ENCODE measurements at places on chromosomes 12 and 14.
A peak's percentile ranks its signal among the peaks of the same experiment; 100 is the strongest.

GRCh38 chr12:85676816-85677749 is 159.1 kb downstream of the RASSF9 start:
- no peak for DNase-seq

- no peak for DNase-seq
Measured at GRCh38 chr14:100399052-100399849, 76.1 kb downstream of the SLC25A47 start.

- DNase-seq: no peak
Measured at GRCh38 chr12:130971925-130972585, 18.3 kb downstream of the ADGRD1 start.

DNA sequence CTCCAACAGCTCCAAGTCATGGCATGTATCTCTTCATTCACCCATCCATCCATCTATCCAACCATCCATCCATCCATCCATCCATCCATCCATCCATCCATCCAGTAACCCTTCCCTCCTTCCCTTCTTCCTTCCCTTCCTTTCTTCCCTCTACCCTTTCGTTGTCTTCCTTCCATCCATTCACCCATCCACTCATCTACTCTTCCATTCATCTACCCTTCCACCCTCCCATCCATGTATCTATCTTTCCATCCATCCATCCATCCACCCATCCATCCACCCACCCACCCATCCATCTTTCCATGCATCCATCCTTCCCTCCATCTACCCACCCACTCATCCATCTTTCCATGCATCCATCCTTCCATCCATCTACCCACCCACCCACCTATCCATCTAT is 53.2 kb upstream of the FBXO21 start:
- DNase-seq: no peak

DNA sequence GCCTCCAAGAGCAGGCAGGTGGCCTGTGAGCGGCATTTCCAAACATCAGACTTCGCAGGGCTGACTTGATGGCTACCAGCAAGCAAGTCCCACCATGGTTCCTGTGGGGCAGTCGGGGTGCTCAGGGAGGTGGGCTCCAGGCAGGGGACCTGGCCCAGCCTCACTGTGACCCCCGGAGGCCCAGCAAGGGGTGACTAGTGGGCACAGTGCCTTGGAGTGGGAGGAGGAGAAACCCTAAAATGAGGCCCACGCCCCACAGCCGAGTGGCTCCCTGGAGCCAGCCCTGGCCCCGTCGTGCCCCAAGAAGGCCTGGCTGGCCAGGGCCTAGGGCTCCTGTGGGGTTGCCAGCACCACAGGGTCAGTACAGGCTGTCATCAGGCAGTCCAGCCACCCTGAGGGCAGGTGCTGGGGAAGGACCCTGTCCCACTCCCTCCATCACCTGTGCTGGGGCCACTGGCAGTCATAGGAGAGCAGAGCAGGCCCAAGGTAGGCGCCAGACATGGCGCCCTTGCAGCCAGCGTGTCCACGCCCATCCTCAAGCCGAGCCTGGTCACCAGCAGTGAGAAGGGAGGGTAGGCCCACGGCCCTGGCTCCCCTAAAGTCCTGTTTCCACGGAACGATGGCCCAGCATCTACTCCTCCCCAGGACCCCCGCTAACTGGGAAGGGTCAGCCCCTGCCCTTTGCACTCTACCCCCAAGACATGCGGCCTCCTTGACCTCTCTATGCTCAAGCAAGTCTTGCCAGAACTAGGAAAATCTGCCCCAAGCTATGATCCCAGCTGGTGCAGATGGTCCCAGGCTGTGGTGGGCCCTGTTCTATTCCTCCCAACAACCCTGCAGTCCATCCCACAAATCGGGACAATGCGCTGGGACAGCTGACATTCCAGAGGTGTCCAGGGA is 144.2 kb upstream of the C14orf180 start:
- DNase-seq: no peak

- DNase-seq: no peak
Measured at GRCh38 chr12:108162207-108162606, 33.1 kb downstream of the WSCD2 start.

- DNase-seq: peak; percentile 26
Measured at GRCh38 chr12:53336181-53336681, at the start of gene SP7. Gene SP7 (minus strand): TSS chr12:53336354. CDS start chr12:53335646, 708 bp downstream.

GRCh38 chr12:40561395-40561966 is 130.8 kb upstream of the CNTN1 start:
- DNase-seq: no peak

DNA sequence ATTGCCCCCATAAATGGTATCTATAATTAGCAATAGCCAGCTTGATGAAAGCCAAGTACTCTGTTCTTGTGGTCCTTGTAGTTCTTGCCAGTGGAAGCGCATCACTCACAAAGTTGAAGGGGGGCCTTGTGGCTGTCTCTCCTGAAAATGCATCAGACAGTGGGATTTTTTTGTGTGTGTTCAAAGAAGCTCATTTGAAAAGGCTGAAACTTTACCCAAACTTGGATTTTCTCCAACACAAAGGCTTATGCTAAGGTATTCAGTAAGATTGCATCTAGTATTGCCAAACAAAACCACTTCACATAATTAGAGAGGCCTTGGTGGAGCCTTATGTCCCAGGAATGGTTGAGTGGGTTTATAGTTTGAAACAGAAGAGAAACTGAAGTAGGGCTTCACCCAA is 216.7 kb upstream of the TMTC1 start:
- DNase-seq: no peak

- no peak for DNase-seq
Measured at GRCh38 chr12:3313066-3313465, 177.9 kb upstream of the PRMT8 start.

- no peak for DNase-seq
Measured at GRCh38 chr14:69504775-69505174, 20.2 kb downstream of the PLEKHD1 start.

DNA sequence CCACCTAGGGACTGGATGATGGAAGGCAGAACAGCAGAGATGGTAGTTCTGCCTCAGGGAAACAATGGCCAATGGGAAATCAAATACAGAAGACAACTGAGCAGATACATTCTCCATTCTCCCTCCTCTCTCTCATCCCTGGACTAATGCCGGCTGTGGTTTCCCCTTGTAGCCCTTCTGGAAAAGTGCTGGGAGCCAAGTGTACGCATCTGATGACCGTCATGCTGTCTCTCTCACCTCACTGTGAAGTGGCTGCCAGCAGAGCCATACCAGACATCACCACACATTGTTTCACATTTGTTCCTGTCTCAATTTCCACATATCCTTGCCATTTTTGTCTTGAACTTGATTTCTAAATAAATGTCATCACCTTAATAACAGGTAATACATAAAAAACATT is 3.1 kb downstream of the TAS2R46 start:
- no peak for DNase-seq

DNA sequence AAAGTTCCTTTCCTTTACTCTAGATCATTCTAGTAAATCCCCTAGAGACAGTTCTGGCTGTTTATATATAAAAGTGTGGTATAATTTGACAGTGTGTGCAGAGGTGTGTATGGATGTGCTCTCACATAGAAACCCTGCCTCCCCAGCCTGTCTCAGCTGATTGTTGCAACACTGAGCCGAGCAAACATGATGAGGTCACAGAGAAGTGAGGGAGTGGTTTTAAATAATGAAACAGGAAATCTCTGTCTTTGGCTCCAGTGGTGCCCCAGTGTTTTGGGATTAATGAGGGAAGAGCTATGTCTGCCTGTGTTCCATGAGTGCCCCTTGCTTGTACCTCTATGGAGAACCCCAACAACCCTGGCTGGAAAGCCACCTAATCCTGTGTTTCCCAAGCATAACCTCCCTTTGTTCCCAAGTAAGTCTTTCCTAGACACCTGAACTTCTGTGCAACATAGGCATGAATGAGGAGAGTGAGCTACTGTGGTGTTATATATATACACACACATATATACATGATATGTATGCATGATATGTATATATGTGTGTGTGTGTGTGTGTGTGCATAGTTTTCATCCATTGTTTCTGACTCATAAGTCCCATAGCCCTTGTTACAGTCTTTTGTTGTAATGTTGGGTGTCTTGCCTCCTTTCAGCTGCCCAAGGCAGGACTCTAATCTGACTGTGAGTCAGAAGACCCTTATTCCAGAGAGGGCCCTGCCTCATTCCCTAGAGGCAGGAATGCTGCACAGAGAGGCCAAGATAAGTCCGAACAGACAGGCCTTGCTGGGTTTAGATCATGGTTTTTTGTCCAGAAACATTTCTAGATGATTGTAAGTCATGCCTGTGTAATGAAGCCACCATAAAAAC is 18.0 kb downstream of the TRAF3 start:
- DNase-seq: no peak

DNA sequence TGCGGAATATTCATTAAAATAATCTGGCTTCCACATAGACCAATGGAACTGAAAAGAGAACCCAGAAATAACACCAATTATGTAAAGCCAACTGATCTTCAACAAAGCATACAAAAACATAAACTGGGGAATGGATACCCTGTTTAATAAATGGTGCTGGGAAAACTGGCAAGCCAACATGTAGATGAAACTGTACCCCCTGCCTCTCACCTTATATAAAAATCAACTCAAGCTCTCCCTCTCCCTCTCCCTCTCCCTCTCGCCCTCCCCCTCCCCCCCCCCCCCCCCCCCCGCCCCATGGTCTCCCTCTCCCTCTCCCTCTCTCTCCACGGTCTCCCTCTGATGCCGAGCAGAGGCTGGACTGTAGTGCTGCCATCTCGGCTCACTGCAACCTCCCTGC is 13.1 kb upstream of the SPTSSA start:
- no peak for DNase-seq

GRCh38 chr12:106096376-106096775 is 42.4 kb downstream of the NUAK1 start:
- DNase-seq: no peak

GRCh38 chr12:108080363-108080762 is 48.7 kb upstream of the WSCD2 start:
- DNase-seq: no peak

DNA sequence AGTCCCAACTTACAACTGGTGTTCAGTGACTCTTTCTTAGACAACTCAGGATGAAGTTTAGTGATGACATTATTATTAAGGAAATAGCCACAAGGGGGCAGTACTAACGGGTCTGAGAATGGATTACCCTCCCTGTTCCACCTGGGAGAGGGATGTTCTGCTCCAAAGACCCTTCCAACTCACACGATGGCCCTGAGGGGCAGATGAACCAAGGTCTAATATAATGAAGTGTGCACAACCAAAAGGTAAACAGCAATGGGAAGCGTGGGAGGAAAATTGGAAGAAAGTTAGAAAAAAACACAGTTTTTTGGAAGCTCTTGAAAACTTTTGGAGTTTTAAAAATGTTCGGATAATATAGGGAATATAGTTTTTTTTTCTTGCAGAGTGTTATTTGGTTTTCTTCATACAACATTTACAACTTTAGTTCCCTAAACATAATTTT is 24.0 kb downstream of the FGF6 start:
- peak; percentile 51 for DNase-seq

GRCh38 chr12:65074932-65075331 is 46.2 kb downstream of the WIF1 start:
- no peak for DNase-seq

GRCh38 chr14:37650356-37651037 is 55.1 kb downstream of the TTC6 start:
- DNase-seq: no peak

DNA sequence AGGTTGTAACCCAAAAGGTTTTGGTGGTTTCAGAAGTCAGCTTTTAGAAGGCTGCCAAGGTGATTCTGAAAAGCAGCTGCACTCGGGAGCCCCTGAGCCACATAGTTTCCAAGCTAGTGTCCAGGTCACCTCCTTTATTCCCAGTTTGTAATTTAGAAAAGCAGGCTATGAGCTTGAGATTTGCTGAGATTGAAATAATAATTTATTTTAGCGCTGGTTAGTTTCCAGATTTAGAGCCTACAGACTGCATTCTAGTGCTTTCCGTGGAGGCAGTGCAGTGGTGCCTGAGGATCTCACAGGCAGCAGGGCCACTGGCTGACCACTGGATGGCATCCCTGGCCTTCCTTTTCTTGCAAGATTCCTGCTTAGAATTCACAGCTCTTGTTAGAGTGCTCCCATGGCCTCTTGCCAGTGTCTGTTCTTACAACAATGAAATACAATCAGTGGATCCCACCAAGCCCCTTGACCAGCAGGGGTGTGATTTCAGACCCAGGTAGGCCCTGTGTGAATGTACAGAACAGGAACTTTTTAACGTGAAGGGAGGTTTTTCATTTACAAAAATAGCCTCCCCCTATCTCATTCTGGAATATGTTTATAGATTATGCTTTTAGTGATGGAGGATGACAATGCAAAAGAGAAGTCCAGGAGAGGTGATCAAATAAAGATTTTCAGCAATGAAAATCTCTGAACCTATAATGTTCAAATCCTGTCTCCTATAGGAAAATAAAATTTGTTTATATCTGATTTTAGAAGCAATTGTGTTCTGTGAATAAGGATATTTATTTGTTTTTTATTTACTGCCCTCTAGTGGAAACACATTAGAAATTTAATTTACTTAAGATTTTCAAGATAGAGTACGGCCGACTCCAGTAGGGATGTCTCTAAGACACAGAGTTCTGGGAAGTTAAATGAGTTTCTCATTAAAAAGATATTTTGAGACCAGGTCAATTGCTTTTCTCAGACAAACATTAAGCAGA is 362.1 kb upstream of the STXBP6 start:
- DNase-seq: peak; percentile 30

DNA sequence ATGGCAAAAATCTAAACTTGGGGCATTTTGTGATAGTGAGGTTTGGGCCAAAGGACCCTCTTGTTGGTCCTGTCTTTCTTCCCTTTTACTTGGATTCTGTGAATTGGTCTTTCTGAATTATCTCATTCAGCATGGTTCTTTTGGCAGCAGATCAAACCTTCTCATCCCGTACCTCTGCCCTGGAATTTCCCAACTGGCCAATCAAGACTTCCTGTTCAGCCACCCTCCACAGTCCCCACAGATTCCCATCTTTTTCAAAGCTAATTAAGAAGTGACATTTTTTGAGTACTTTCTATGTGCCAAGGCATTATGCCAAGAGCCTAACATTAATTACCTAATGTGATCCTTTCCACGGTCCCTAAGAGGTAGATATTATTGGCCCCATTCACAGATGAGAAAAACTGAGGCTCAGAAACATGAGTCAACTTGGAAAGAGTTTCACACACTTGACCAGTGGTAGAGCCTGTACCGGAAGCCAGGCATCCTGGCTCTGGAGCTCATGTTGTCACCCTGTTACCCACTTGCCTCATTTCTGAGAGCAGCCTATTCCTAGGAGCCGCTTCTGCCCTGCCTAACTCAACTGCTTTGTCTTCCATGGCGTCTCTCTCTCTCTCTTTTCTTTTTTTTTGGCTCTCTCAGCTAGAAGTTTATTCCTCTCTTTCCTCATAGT is 135.9 kb downstream of the C12orf75 start:
- DNase-seq: no peak

DNA sequence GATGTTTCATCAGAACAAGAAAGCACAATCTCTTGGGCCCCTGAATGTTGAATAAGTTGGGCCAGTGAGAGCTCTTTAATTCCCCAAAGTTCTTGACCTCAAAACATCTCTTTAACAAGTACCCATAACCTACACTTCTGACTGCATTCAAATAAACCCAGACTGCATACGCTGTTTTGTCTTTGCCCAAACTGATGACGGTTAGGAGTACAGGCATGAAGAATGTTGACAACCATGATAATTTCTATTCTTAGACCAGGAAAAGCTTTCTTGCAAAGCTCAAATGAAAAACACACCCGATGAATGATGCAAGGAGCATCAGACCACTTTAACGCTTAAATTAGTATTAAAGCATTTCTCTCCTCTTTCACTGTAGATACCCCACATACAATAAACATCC is 11.7 kb upstream of the RAB3IP start:
- no peak for DNase-seq
